ENCODE measurements at places on chromosomes 6 and 20. TPM values are rescaled to one million over a fixed set of nuclear protein-coding genes. Genes with fewer than 3 reads are reported as not detected.

GPLD1 gene
- total RNA-seq: 1.2 TPM

- no peak overlapping the region for H3K4me3 ChIP-seq
- DNase-seq: no peak
- H3K4me1 ChIP-seq: peaks cover 10% of the 10 kb centered on the region
Observed at GRCh38 chr6:139066080-139066479, 37.5 kb downstream of the ABRACL start.

DNA sequence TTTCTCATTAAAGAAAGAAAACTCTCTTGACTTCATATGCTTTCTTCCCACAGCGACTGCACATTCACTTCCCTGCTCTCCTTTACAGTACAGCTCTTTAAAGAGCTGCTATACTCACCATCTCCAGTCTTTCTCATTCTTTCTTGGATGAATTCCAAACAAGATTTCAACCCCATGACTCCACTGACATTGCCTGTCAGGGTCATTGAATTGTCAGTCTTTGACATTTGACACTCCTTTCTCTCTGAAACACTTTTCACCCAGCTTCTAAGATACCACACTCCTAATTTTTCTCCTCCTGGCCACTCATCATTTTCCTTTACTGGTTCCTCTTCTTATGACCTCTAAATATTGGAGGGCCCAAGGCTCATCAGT is 811 bp upstream of the ARMH2 start:
- no peaks in the 10 kb centered on the region for H3K36me3 ChIP-seq
- no peak overlapping the region for H3K27ac ChIP-seq

DNA sequence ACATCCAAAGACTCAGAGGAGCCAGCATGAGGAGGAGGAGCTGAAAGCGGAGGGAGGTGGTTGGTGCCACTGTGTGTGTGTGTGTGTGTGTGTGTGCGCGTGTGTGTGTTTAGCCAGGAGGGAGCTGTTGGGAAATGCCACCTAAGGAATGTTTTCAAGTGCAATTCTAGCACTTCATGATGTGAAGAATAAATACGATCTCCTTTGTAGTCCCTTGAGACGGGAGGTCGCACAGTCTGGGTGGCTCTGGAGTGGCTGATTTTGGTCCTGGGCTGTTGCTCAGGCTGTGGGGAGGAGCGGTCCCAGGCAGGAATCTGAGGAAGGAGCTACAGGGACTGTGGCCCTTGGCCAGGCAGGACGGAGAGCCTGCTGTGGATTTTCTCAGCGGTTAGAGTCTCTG is 93.7 kb downstream of the PPP1R14C start:
- no peaks in the 10 kb centered on the region for H3K4me1 ChIP-seq
- peak overlapping the region; percentile 8 for H3K4me3 ChIP-seq
- H3K36me3 ChIP-seq: peaks cover 4% of the 10 kb centered on the region
- no peak for DNase-seq
- H3K27me3 ChIP-seq: no peaks in the 10 kb centered on the region
- H3K27ac ChIP-seq: no peak overlapping the region

DNA sequence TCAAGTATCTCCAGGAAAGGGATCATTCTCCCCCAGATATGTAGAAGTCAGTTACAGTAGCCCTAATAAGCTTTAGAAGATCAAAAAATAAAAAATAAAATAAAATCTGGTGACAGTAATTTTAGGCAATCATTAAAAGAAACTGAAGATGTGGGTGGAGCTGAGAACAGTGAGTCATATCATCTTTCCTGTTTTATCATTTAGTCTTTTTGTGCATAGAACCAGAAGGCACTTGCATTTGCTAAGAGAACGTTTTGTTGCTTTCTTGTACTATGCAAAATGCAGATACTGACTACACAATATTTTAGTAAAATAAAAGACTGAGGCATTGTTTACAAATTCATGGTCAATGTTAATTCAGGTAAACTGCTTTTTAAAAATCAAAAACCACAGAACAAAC is 497.4 kb upstream of the EPHA7 start:
- H3K36me3 ChIP-seq: no peaks in the 10 kb centered on the region
- no peak overlapping the region for H3K4me3 ChIP-seq
- no peaks in the 10 kb centered on the region for H3K4me1 ChIP-seq
- no peak for DNase-seq
- no peak overlapping the region for H3K27ac ChIP-seq
- H3K27me3 ChIP-seq: no peaks in the 10 kb centered on the region

DNA sequence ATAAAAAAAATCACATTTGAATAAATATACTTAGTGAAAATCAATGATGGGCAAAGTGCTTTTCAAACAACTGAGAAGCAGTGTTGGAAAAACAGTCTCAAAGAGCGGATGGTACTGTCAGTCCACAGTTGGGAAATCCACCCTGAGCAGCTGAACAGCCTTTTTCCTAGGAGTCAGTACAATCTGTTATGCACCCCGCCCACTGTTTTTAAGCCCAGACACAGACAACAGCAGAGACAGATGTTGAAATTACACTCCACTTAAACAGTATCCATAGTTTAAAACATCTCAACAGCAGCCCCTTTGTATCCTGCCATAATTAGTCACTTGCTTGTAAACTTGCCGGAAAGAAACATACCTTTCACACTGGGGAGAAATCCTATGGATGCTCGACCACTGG is 372 bp downstream of the KIAA0408 start:
- no peaks in the 10 kb centered on the region for H3K4me1 ChIP-seq
- H3K36me3 ChIP-seq: no peaks in the 10 kb centered on the region
- no peak overlapping the region for H3K27ac ChIP-seq

All from endothelial cell (in vitro differentiated cells).